ENCODE measurements at places on chromosomes 11 and 22.
A peak's percentile ranks its signal among the peaks of the same experiment; 100 is the strongest.

- no peak for DNase-seq
Observed at GRCh38 chr22:22196018-22196533, 48.5 kb upstream of the VPREB1 start.

GRCh38 chr11:45414088-45414487 lies 127.9 kb upstream of the SYT13 start:
- no peak for DNase-seq

DNA sequence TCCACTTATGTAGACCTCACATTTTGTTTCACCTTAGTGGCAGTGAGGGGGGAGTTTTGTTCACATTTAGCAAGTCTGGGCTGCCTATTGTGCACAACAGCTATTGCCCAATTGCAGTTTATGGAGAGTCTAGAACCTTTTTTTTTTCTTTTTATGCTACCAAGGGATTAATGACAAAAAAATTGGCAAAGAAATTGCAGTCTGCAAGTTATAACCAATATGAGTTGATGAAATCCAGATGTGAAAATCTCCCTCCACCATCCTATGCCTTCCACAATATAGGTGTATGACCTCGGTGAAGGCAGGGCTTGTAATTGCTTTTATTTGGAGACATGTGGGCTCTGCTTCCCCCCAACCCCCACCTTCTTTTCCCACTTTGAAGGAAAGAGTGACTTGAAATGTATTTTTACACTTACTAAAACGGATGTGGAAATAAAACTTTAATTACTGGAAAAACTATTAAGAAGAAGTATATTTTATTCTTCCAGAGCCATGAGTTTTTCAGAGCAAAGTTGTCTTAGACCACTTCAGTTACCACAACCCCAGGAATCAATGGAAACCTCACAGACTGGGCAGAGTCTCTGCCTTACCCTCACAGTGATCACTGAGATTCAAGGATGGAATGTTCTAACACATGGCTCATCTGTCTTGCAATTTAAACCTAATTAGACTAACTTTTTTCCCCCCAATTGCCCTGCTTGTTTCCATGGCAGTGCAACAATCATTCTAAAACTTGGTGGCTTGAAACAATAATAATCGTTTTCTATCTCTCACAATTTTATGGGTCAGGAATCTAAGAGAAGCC lies 120.8 kb upstream of the SLC5A12 start:
- DNase-seq = no peak

DNA sequence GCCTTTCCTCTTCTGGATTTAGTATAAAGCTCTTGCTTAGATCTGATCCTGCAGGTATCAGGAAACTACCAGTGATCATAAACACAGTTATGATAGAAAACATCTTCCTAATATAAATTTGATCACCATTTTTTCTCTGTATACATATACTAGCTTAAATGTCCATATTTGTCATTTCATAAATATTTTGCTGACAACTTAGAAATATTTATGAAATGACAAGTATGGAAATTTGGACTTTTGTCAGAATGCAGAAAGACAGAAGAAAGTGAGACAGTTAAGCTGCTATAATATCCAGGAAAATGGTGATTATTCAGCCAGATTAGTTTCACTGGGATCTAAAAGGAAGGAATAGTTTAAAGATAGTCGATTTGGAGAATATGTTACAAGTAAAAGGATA lies 22.8 kb upstream of the TRIM21 start:
- no peak for DNase-seq

- DNase-seq = peak; percentile 59
Observed at GRCh38 chr22:36194971-36195370, 6.6 kb downstream of the APOL4 start.

GRCh38 chr11:73916435-73916834 lies 34.4 kb upstream of the DNAJB13 start:
- no peak for DNase-seq

GRCh38 chr22:45756558-45756957 lies 84.9 kb downstream of the ATXN10 start:
- no peak for DNase-seq

All from stimulated activated CD8-positive, alpha-beta memory T cell treated with anti-CD3 and anti-CD28 coated beads, Interleukin-4, amount 100 ng/mL, for 48 hours (primary cell).